Renal cortex interstitium (tissue), 15 donors: ENCODE measurements at places on chromosomes 12 and 14. TPM values are rescaled to one million over a fixed set of nuclear protein-coding genes. Genes with fewer than 3 reads are reported as not detected.

DNA sequence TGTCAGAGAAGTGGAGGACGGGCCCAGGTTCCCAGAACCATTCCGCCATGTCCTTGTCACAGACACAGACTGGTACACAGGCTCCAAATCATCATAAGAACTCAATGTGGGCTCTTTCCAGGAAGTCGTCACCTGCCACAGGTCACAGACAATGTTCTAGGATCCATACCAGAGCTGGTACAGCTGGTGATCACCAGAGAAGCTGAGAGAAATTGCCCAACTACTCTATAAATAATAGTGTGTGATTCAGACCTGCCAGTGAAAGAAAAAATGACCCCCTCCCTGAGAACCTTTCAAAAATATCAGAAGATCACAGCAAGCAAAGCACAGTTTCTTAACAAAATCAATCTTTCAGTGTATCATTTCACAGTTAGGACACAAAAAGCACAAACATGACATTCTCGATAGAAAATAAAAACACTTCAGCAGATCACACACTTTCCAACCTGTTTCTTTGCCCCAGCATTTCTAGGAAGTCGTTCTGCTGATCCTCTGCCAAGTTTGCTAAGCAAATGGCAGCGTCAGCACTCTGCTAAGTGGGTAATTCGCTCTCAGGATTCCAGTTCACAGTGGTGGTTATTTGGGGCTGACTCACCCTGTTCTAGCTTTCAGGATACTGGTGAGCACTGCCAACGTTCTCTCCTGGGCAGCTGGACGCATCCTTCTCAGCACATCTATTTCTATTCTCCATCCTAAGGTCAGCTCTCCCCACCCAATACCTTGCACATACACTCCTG lies 223.3 kb upstream of the SFSWAP start:
- DNase-seq = no peak

- DNase-seq = no peak
These were observed 9.6 kb upstream of the PTPRB start for GRCh38 chr12:70646850-70647249.

DNA sequence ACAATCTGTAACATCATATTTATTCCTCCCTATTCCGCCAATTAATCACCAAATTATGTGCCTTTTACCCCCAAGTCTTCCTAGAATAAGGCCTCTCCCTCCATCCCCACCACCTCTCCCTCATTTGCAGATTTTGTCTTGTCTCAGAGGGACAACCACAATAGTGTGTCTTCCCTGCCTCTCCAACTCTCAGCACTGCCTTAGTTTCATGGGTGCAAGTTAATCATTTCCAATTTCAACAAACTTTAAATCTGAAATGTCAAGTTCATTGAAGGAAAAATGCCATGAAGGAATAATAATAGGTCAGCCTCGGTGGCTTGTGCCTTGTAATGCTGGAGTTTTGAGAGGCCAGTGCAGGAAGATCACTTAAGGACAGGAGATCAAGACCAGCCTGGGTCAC lies 31.6 kb downstream of the RXYLT1 start:
- DNase-seq = no peak

The TMEM63C gene
- polyA plus RNA-seq = 1.1 TPM

The SPRYD4 gene
- 6.6 TPM for polyA plus RNA-seq
